ENCODE measurements at places on chromosomes 6 and 20.

GRCh38 chr6:155221086-155221485 is 42.7 kb upstream of the CLDN20 start:
- DNase-seq = no peak

DNA sequence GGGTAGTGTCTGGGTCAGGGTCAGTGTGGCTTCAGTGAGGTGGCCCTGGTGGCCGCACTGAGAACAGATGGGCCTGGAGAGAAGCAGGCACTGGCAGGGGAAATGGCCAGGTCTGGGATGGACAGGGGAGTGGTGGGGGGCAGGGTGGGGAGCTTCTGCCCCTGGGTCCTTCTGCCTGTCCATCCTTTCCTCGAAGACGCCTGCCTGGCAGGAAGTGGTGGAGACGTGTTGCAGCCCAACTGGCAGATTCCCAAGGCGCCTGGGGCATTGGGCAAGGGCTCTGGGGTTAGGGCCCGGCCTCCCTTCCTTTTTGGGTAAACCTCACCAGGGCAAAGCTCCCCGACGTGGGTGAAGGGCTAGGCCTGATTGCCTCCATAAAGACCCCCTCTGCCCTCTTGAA is 10.4 kb downstream of the SRC start:
- peak; percentile 36 for DNase-seq

- no peak for DNase-seq
Measured at GRCh38 chr20:43446361-43446879, 11.3 kb upstream of the SRSF6 start.

- no peak for DNase-seq
Measured at GRCh38 chr6:88561954-88562315, 395.8 kb upstream of the CNR1 start.

GRCh38 chr6:136230219-136230853 is 19.8 kb downstream of the MTFR2 start:
- no peak for DNase-seq

DNA sequence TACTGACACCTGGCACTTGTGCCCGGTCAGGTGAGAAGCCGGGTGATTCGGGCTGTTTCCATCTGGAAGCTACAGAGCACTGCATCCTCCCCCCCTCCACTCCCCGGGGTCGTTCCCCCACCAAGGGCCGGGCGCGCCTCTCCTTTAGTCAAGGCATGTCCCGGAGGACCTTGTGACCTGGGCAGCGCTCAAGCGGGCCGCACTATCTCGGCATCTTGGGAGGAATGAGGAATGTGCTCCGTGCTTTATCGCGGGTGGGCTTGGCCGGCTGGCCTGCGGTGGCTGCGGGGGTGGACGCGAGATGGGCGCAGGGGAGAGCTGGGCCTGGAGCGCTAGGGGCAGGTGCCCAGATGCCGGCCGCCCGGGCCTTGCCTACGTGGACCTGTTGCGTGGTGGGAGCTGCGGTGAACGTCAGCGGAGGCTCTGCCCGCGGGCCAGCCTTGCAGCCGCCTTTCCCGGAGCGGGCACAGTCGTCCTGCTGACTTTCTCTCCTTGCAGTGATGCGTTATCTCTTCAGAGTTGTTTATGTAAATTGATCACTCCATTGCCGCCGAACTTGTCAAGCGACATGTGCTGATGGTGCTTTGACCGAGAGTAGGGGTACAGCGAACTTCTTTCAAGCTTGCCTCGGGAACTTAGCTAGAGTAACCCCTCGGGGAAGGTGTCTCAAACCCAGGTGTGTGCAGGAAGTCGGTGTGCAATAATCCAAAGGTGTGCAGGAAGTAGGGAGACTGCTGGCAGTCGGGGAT is 1.1 kb downstream of the LRRC1 start:
- DNase-seq = peak; percentile 68

GRCh38 chr20:62741191-62741691 is 32.6 kb downstream of the NTSR1 start:
- peak; percentile 89 for DNase-seq

DNA sequence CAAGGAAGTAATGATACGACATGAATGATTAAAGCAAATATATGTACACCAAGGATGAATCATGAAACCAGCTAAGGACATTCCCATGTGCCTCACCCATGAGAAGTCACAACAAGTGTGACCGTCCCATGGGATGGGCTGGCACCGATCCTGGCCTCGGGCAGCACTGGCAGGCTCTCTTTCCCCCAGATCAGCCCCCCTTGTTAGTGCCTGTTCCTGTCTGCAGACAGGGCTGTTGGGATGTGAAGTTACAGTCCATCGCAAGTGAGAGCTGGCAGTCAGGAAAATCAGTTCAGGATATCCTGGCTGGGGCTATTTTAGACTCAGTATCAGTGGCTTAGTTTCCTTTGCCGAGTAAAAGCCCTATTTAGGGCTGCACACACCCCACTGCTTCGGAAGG is 129.2 kb upstream of the SNX9 start:
- DNase-seq = no peak

GRCh38 chr20:6623989-6624388 is 143.5 kb upstream of the BMP2 start:
- DNase-seq = peak; percentile 7

DNA sequence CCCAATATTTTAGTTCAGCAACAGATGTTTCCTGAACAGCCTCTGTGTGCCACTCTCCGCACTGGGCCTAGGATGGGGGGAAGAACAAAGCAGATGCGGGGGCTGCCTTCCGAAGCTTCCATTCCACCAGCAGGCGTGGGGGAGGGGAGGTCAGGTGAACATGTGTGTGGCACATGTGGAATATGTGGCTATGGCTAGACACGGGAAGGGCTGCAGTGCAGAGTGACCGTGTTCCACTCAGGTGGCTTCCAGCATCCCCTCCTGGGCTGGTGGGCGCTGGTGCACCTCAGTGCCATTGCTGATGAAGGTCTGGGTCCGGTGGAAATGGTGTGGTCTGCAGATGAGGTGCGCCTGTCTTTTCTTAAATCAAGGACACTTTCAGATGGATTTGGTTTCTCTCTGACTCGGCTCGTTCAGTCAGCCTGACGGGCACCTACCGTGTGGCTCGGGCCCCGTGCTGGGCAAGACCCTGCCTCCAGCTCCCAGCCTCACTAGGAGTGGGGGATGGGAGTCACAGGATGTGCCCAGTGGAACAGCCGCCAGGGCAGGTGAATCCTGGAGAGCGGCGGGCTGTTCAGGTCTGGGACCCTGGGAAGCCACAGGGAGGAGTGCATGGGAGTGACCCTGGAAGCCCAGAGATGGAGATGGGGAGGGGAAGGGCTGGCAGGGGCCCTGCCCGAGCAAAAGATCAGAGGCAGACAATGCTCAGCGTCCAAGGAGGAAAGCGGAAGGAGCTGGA is 111.0 kb downstream of the SYCP2 start:
- DNase-seq = peak; percentile 59

GRCh38 chr20:64192406-64192805 is 28.2 kb downstream of the MYT1 start:
- peak; percentile 84 for DNase-seq

- DNase-seq = no peak
Measured at GRCh38 chr6:168208402-168208801, 111.2 kb downstream of the DACT2 start.

DNA sequence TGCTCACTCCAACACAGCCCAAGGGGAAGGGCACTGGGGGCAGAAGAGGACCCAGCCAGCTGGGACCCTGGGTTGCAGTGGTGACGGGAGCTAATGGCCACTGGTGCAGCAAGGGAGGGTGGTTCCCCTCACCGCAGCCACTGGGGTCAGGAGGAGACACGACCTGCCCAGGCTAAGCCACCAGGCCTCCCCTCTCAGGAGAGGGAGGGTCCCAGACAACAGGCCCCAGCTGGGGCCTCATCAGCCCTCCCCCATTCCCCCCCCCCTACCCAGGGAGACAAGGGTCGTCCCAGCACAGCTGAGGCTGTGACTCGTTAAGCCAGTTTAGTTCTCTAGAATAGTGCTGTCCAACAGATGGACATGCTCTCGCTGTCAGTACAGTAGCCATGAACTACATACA is 17.3 kb upstream of the MATN4 start:
- peak; percentile 60 for DNase-seq

DNA sequence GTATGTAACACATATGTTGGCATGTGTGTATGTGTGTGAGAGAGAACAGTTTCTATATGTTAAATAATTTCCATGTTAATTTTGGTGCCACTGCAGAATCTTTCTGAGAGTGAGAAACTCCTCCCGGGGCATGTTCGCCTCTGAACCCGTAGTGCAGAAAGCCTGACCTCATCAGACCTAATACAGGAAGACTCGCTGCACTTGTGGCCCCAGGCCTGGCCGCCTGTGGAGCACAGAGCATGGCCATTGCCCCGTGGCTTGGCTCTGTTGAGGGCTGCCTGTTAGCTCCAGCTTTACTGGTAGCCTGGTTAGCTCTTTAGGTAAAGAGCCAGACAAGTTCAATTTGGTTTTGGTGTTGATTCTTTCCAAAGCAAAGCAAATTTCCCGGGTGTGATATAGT is 25.5 kb downstream of the FARS2 start:
- DNase-seq = no peak

DNA sequence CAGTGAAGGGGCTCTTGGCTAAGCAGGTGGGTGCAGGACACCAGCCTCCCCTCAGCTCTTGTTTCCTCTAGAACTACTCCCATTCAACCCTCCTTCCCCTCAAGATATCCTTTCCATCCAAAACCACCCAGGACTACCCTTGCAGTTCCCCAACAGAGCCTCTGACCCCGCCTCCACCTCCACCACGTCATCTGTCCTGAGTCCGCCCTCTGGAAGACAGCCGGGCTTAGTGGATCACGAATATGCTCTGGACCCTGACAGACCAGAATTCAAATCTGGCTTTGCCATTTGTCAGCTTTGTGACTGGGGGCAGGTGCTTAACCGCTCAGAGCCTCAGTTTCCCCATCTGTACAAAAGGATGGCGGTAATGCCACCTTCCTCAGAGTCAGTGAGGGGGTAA is 31.4 kb downstream of the TFEB start:
- no peak for DNase-seq

DNA sequence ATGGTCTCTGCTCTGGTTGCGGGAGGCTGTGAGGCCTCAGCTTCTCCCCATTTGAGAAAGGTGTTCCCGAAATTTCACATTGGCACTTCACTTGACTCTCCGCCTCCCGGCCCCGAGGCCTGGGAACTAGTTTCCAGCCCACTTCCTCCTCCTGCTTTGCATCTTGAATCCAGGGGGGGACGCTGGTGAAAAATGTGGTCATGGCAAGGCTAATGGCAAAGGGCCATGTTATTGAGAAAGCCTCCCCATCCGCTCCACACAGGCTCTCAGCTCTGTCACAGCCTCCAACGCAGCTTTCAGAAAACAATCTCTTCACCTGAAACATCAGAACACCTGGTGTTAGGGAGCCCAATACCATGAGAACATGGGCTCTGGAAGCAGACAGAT is 5.6 kb downstream of the PLAGL2 start:
- no peak for DNase-seq

DNA sequence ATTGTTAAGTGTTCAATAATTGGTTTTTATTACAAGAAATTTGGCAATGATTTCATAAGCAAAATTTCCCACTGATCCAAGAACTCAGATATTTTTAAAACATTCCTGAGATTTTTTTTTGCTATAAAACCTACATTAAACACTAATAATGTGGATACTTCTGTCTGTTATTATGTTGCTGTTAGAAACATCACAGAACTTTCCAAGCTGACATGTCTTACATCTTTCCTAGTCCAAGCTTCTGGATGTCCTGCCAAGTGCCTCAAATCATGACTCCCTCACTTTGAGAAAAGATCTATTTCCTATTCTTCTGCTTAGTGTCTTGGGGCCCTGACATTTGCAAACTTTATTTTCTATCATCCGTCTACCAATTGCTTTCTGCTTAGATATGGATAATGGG is 110.8 kb downstream of the RFPL4B start:
- no peak for DNase-seq

DNA sequence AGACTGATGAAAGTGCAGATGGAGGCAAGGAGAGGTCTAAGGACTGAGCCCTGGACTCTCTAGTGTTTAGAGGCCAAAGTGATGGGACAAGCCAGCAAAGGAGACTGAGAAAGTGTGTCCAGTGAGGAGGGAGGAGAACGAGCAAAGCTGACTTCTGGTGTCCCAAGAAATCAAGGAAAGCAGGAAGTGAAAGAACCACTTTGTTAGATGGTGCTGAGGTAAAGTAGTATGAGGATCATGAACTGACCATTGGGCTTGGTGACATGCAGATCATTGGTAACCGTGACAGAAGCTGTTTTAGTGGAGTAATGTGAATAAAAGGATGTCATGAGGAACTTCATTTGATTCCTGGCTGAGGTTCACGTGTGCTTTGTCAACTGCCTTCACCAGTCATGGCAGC is 108.4 kb downstream of the SLX4IP start:
- DNase-seq = no peak

- DNase-seq = no peak
Measured at GRCh38 chr6:33405386-33405940, 5.4 kb upstream of the PHF1 start.

GRCh38 chr20:37523911-37524700 is 3.1 kb downstream of the NNAT start:
- no peak for DNase-seq

DNA sequence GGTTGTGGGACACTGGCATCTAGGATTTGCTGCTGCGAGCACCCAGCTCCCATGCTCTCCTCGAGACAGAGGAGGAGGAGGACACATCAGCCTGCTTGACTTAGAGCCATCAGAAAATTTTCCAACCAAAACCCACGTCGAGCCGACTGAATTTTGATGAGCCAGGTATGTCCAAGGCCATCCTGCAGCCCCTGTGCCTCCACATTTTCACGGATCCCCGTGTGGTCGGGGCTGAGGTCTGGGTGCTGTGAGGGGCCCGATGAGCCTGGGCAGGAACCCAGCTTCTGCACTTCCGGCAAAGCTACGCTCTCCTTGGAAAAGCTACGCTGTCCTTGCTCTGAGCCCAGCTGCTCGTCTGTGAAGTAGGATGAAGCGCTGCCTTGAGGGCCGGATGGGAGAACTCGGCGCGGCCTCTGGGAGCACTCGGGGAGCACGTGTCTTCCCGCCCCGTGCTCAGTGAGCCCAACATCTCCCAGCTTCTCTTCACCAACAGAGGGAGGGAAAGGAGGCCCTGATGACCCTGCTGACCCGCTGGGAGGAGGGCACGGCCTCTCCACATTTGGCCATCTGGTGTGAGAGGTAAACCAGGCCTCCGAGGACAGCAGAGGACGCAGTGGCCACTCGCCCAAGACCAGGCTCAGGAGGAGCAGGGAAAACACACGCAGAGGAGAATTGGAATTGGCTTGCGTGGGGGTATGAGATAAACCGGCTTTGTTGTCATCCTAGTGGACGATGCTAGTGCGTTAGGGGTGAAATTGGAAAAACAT is 33.9 kb downstream of the PSMG4 start:
- DNase-seq = no peak

DNA sequence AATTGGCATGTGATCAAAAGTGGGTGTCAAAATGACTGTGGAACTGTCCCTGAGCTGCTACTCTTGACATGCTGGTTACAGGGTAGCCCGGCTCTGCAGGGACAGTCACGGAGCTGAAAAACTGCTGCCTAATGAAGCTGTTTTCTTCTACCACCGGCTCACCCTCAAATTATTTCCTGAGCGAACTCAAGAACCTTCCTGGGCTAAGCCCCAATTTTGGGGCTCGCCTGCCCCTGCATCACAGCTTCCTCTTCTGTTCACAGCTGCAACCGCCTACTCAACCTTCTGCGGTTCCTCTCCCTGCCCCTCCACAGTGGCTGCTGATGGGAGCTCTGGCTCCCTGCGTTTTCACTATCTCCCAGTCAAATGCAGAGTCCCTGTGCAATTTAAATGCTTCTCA is 110.8 kb upstream of the MLN start:
- no peak for DNase-seq
